Mesendoderm (in vitro differentiated cells): ENCODE measurements at places on chromosomes 7 and 10.
A peak's percentile ranks its signal among the peaks of the same experiment; 100 is the strongest.

- no peak for DNase-seq
Observed at GRCh38 chr7:2962865-2963264, 80.8 kb downstream of the CARD11 start.

DNA sequence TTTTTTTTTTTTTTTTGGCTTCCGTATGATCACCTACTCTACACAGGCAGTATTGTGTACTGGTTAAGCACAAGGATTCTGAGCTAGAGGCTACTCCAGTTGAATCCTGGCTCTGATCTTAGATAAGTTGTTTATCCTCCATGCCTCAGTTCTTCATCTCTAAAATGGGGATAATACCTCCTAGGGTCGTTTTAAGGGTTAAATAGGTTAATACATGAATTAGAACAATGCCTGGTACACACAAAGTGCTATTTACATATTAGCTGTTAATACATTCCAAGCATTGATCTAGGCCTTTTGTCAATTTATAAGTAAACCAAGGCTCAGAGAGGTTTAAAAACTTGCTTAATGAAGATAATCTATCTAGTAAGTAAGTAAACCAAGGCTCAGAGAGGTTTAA lies 59.0 kb downstream of the ST7 start:
- no peak for DNase-seq

GRCh38 chr7:3922175-3922635 lies 621.2 kb downstream of the SDK1 start:
- DNase-seq = peak; percentile 98

GRCh38 chr7:504221-505111 lies 15.2 kb downstream of the PDGFA start:
- no peak for DNase-seq

- DNase-seq = no peak
Observed at GRCh38 chr7:101250324-101250723, 5.4 kb upstream of the FIS1 start.

DNA sequence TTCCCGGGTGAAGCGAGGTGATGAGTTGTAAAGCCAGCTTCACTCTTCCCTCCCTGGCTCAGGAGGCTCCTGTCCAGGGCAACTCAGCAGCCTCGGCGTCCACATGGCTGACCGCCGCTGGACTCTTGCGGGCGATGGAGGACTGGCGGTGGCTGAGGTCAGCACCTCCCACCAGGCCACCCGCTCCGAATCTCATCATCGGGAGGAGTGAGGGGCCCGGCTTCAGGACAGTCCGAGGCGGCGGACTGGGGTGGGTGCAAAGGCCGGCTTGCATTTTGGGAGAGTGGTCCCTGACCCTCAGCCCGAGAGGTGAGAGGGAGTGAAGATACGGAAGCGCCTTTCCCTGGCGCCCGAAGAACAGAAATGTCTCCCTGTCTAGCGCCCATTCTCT lies 759 bp downstream of the DNAJB12 start:
- no peak for DNase-seq

- no peak for DNase-seq
Observed at GRCh38 chr7:127844707-127845331, 186.4 kb downstream of the LRRC4 start.

- no peak for DNase-seq
Observed at GRCh38 chr7:398888-399287, 108.9 kb downstream of the FOXL3 start.

DNA sequence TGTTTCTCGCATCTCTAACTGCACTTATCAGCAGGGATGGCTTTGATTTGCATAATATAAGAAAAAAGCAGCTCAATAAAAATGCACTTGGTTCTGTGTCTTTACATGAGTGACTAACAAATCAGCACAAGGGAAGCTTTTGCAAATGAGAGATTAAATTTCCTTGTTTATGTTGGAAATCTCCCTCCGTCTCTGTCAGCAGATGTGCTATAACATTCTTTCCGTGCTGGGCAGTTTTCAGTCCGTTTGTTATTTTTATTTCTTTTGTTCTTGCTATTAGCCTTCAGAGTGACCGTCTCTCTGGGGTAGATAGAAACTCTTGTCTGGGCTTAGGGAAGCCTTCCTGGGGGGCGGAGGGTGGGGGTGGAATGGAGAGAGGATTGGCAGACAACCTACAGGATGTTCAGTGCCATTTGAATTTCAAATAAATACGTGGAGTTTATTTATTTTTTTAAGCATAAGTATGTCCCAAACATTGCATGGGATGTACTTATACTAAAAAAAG lies 96.0 kb downstream of the GATA3 start:
- DNase-seq = no peak

DNA sequence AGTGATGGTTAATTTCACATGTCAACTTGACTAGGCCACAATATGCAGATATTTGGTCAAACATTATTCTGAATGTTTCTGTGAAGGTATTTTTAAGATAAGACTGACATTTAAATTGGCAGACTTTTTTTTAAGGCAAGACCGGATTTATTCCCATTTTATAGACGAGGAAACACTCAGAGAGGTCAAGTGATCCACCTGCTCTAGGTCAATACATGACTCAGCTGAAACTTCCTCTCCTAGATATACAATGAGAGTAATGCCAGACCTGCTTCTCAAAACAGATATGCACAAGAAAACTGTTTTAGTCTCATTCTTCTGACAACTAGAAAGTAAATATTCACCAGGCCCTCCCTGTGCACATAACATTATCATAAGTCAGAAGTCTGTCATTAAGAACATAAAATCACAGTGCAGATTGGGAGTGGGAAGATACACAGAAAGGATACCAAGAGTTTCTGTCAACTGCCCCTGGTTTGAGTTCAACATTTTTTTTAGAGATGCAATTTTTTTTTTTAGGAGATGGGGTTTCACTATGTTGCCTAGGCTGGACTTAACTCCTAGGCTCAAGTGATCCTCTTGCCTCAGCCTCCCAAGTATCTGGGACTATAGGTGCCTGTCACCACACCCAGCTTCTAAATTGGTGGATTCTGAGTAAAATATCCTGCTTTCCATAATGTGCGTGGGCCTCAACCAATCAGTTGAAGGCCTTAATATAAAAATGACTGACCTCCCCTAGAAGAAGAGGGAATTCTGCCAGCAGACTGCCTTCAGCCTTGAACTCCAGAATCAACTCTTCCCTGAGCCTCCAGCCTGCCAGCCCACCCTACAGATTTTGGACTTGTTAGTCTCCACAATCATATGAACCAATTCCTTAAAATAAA lies 121.4 kb downstream of the ZFAND4 start:
- DNase-seq = no peak

DNA sequence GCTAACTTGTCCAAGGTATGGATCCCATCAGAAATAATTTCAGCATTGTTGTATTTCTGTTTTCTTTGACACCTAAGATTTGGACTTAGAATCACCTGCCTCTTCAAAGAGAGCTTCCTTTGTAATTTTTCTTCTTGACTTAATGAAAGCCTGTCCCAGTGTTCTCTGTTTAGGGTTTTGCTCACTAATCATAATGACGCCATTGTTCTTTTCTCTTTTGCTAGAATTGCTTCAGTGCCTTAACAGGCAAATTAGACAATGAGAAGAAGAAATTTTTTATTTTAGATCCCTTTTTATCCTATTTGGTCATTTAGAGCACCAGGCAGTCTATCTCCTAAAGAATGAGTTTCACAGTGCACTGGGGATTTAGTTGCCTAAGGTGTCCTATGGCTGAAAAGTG lies 128.5 kb downstream of the SND1 start:
- DNase-seq = no peak
